Mammary microvascular endothelial cell (primary cell): ENCODE measurements at places on chromosomes 1 and 21. TPM values are rescaled to one million over a fixed set of nuclear protein-coding genes. Genes with fewer than 3 reads are reported as not detected.

Gene PINK1
- total RNA-seq = 33.5 and 36.4 TPM in 2 replicates

Gene CELA3B
- not detected in 2 replicates for total RNA-seq

Gene ROR1
- 2.8 and 3.3 TPM in 2 replicates for total RNA-seq

Gene RCSD1
- total RNA-seq = 2.5 and 3.5 TPM in 2 replicates

Gene KIAA0040
- 12.7 and 16.5 TPM in 2 replicates for total RNA-seq

Gene SLC1A7
- total RNA-seq = not detected in 2 replicates

Gene UTS2
- not detected in 2 replicates for total RNA-seq

Gene KLHDC7A
- not detected in 2 replicates for total RNA-seq

Gene PADI2
- total RNA-seq = 0.05 and 0.13 TPM in 2 replicates

Gene SSX2IP
- total RNA-seq = 3.0 and 3.1 TPM in 2 replicates
